ENCODE measurements at places on chromosomes 13 and 19. TPM values are rescaled to one million over a fixed set of nuclear protein-coding genes. Genes with fewer than 3 reads are reported as not detected.

The LRP3 gene
- 4.0 TPM for polyA plus RNA-seq

The RNF17 gene
- polyA plus RNA-seq, result not detected

The PSENEN gene
- 35.5 TPM for polyA plus RNA-seq

The CYP2A7 gene
- not detected for polyA plus RNA-seq

The KLK11 gene
- polyA plus RNA-seq, result not detected

The C5AR1 gene
- 0.81 TPM for polyA plus RNA-seq

The F10 gene
- polyA plus RNA-seq, result 39.9 TPM

The ZNF443 gene
- polyA plus RNA-seq, result 1.2 TPM

The EFNA2 gene
- polyA plus RNA-seq, result not detected

The DCT gene
- not detected for polyA plus RNA-seq

DNA sequence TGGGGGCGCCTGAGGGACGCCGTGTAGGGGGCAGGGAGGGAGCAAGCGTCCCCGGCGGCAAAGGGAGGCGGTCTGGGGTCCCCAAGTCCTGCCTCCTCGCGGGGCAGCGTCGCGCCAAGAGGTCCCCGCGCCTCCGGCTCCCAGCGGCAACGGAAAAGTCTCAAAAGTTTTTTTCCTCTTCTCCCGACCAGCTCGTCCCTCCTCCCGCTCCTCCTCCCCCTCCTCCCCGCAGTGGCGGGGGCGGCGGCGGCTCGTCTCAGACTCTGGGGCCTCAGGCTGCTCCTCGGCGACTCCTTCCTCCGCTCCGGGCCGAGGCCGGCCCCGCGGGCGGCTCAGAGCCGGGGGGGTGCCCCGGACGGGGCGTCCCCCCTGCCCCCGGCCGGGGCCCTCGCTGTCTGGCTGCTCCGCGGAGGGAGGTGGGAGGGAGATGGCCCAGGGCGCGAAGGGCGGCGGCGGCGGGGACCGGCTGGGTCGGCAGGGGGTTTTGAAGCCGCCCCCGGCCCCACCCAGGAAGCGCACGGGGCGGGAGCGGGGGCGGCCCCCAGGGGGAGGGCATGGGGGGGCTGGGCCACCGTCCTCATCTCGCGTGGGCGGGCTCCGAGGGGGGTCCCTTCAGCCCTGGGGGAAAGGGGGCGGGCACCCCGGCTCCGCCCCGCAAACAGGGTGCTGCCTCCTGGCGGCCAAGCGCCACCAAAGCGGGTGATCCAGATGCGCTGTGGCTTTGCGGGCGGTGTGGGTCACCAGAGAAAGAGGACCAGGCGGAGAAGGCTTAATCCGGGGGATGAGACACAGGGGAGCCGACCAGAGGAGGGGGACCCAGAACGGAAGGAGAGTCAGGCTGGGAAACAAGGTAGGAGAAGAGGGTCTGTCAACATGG, at the start of gene TGFB1:
TGFB1 (minus strand) TSS at position 457 of the 877 bp plus-strand sequence. CDS start 878 bp downstream, outside the sequence.
- DNase-seq, result peak; percentile 86

DNA sequence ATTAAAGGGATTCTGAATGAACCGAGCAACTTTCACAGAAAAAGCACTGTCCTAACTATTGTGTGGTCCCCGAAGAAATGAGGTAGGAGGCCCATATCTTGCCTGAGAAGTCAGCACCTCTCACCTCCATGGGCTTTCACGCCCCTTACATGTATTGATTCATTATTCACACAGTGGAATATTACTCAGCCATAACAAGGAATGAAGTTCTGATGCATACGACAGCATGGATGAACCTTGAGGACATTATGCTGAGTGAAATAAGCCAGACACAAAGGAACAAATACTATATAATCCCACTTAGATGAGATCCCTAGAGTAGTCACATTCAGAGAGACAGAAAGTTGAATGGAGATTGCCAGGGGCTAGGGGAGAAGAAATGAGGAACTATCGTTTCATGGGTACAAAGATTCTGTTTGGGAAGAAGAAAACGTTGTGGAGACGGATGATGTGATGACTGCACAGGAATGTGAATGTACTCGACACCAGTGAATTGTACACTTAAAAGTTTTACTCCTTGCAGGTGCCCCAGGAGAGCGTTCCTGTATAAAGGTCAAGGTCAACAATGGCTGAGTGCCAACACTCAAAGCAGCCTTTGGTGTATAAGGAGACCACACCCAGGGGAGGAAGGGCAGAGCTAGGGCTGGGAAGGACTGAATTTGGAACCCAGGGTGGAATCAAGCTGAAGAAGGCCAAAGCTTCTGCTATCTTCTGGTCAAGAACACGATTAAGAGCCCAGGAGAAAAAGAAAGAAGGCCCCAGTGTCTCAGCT, 22.5 kb downstream of the ZIC5 start:
- DNase-seq, result no peak

DNA sequence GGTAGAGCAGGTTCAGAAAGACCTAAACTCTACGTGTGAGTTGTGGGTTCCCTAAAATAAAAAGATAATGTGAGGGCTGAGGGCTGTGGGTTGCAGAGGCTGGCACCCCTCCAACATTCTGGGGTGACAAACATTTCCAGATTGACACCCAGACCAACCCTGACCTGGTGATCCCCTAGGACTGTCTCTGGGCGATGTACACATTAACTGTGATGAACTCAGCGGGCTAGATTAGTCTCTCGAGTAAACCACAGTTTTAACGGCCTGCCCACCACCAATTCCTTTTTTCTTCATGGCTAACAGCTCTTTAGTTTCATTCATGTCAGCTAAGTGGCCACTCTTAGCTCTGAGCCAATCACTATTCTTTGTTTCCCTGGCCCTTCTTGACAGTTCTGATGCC, 24.8 kb downstream of the SIAH3 start:
- DNase-seq, result no peak

DNA sequence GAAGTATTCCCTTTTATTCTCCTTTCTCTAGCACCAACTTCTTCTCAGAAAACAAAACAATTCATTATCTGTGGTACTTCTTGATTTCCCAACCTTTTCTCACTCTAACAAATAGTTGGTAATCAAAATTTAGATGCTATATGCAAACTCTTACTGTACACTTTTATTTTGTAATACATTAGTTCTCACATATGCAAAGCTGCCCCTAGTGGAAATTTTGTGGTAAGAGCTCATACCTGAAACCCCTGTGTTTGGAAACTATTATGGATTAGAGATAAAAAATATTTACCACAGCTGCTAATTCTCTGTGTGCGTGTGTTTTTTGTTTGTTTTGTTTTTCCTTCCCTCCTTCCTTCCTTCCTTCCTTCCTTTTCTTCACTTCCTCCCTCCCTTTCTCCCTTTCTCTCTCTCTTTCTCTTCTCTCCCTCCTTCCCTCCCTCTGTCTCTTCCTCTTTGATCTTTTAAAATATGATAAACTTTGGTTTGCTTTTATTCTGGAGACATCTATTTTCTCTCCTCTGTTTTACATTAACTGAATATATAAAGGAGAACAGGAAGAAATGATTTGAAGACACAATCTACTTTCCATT, 537.4 kb downstream of the SLITRK6 start:
- no peak for DNase-seq

DNA sequence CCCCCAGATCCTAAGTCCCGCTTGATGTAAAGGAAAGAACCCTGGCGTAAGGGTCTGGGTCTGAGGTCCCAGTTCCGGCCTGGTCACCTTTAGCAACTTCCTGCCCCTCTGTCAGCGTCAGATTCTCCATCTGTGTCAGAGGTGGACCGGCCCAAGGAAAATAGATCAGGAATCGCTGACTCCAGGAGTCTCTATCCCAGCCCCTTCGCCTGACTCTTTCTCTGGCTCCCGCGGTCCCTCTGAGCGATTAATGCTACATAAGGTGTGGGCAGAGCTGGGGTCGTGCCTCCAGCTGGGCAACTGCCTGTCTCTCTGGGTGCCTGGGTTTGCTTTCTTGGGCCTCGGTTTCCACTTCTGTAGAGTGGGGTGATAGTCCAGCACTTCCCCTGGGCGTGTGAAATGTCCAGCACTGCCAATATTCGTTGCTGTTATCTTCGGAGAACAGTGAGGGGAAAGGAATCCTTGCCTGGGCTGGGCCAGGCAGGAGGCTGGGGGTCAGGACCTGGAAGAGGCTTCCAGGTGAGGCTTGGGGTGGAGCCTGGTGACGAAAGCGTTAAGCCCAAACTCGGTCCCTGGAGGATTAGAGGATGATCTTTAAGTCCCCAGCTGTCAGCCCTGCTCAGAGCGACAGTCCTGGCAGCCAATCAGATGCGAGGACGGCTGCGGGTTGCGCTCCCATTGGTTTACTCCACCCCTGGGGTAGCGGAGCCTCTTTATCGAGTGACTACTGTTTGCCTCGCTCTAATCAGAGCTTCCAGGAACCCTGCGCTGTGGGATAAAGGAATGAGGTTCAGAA, 767 bp downstream of the ABCA7 start:
- DNase-seq, result peak; percentile 94

DNA sequence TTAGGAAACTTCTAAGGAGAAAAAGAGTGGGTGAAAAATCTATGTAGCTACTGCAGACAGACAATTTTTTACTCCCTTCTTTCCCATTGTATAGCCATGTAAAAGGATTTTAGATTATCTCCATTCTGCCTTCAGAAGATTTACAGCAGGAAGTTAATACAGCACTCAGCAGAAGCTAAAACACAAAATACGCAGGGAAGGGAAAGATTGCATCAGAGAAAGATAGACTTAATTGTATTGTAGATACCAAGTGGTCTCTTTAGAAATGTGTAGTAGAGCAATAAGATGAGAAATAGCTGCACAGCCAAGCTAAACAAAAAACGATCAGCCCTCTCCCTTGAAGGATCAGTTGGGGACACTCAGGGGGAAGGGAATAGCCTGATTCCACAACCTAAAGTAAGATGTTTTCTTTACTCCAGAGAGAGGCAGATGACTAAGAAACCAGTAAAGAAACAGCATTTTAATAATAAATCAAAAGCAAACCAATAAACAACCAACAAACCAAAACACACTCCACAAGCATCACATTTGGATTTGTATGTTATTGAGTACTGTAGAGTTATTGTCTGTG, 236.7 kb upstream of the SLITRK1 start:
- no peak for DNase-seq

DNA sequence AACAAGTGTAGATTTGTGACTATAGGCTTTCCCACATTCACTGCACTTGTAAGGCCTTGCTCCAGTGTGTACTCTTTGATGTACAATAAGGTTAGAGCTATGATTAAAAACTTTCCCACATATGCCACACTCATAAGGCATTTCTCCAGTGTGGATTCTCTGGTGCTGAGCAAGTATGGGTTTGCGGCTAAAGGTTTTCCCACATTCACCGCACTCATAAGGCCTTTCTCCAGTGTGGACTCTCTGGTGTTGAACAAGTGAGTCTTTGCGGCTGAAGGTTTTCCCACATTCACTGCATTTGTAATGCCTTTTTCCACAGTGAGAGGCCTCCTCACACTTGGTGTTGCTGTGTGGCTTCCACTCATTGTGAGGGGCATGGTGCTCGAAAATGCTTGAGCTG, 3.7 kb downstream of the ZNF772 start:
- peak; percentile 19 for DNase-seq

DNA sequence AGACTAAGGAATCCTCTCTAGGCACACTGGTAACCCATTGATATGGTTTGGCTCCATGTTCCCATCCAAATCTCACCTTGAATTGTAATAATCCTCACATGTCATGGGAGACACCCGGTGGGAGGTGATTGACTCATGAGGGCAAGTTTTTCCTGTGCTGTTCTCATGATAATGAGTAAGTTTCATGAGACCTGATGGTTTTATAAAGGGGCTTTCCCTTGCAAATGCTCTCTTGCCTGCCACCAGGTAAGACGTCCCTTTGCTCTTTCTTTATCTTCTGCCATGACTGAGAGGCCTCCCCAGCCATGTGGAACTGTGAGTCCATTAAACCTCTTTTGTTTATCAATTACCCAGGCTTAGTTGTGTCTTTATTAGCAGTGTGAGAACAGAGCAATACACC, 81.4 kb upstream of the GPC6 start:
- DNase-seq, result no peak

- DNase-seq, result peak; percentile 96
These were observed 22.0 kb downstream of the ITGBL1 start for GRCh38 chr13:101474419-101474957.

- DNase-seq, result peak; percentile 63
These were observed at the start of gene RCBTB1 for GRCh38 chr13:49585220-49586157. TSS of gene RCBTB1 (minus strand) at chr13:49585558. CDS start at chr13:49567279, 18,279 bp downstream.

DNA sequence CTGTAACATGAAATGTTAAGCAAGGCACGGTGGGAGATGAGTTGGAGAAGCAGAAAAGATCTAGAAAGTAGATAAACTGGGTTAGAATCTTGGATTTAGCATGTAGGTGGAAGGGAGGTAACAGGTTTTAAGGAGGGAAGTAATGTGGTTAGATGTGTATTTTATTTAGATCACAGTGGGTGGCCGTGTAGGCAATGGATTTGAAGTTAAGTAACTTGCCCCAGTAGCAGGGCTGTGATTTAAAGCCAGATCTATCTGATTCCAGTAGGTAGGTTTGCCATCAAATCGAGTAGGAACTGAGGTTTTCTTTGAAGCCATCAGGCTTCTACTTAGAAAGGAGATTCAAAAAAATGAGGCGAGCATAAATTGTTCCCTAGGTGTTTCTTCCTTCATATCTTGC, 50.6 kb upstream of the IL17D start:
- no peak for DNase-seq

DNA sequence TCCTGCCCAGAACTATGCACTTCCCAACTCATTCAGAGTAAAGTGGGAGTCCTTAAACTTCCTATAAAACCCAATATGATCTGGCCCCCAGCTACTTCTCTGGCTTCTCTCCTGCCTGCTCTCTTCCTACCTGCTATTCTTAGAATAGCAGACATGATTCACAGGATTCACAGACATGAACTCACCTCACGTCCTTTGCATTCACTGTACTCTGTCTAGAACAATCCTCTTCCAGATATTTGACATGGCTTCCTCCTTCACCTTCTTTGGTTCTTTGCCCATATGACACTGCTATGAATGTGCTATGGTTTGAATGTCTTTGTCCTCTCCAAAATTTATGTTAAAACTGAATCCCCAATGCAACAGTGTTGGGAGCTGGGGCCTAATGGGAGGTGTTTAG, 154.9 kb downstream of the UGGT2 start:
- peak; percentile 38 for DNase-seq

GRCh38 chr13:69935043-69935442, 172.6 kb upstream of the ATXN8OS start:
- no peak for DNase-seq

- DNase-seq, result no peak
These were observed 5.4 kb downstream of the CCDC61 start for GRCh38 chr19:46000491-46001246.

DNA sequence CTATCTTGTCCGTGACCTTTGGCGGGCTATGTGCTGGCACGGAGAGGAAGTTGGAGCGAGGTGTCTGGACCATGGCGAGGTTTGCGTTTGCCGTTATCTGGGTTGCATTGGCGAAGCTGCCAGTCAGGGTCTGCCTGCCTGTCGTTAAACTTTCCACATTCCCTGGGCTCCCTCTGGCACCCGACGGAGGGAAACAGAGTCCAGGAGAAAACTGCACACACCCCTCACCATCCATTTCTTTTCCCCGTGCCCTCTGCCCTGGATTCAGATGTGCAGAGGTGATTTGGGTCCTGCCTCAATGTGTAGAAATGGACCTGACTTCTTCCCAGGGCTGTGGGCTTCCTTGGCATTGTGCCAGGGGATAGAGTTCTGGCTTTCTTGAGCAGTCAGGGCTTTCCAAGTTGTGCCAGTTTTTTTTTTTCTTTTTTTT, 142.4 kb downstream of the URI1 start:
- DNase-seq, result no peak

GRCh38 chr19:45809643-45810159, 5.4 kb downstream of the RSPH6A start:
- DNase-seq, result peak; percentile 81
